Activated CD4-positive, alpha-beta T cell treated with anti-CD3 and anti-CD28 coated beads, Interleukin-2, Interleukin-6, amounts not matched to agents 100 ng/mL and 50 ng/mL, durations not matched to agents 16 hours and 8 hours (primary cell): ENCODE measurements at places on chromosomes 7 and 10.

- no peak for DNase-seq
These were observed 207.6 kb upstream of the GHITM start for GRCh38 chr10:83931669-83932068.

- DNase-seq, result no peak
These were observed 4.8 kb upstream of the LSM8 start for GRCh38 chr7:118179191-118179590.

- DNase-seq, result no peak
These were observed 9.4 kb downstream of the CNNM2 start for GRCh38 chr10:102927311-102928010.

GRCh38 chr10:86957471-86958115, at the start of gene MMRN2:
TSS of gene MMRN2 (minus strand) at chr10:86957615. CDS start at chr10:86957541, 74 bp downstream.
- no peak for DNase-seq

GRCh38 chr7:40909346-40909980, 774.7 kb downstream of the SUGCT start:
- no peak for DNase-seq

- DNase-seq, result peak; percentile 1
These were observed 158.6 kb upstream of the LYZL1 start for GRCh38 chr10:29130190-29130673.

GRCh38 chr7:1888425-1888824, 218.3 kb downstream of the ELFN1 start:
- DNase-seq, result no peak

GRCh38 chr7:134126966-134127848, at the start of gene LRGUK:
TSS of gene LRGUK (plus strand) at chr7:134127340. CDS start at chr7:134127368, 28 bp downstream.
- peak; percentile 84 for DNase-seq

GRCh38 chr7:2008101-2008935, 224.4 kb downstream of the MAD1L1 start:
- no peak for DNase-seq

GRCh38 chr7:84399661-84400060, 205.1 kb upstream of the SEMA3A start:
- no peak for DNase-seq

DNA sequence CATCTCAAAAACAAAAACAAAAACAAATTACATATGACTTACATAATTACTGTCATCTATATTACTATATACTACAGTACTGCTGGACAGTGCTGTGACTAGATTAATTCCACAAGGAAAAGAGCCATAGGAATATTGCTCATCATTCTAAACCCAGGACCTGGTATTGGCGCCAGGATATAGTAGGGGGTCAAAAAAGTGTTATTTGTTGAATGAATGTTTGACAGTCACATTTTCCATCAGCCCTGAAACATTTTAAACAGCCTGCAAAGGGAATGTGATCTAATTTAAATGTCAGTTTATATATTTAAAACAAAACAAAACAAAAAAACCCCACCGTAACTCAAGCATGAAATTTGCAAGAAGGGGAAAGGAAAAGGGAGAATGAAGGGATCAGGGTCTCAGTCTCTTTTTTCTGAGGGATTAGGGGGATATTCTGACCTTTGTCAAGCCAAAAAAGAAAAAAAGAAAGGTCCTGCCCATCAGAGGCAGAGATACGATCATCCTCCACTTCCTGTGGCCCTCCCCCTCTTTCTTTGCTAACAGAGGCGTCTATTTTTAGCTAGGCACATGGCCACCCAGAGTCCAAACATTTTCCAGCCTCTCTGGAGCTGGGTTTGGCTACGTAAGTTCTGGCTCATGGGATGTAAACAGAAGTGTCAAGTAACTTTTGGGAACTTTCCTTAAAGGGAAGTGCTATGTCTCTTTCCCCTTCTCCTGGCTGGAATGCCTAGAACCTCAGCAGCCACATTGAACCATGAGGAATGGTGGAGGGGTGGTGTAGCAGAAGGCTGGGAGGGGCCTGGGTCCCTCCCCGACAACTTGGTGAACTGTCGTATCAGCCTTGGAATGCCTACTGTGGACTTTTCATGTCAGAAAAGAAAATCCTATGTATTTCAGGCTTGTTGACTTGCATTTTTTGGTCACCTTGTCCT, 44.6 kb upstream of the DLG5 start:
- DNase-seq, result peak; percentile 15

- DNase-seq, result no peak
These were observed 21.0 kb downstream of the MPP7 start for GRCh38 chr10:28281726-28282315.

DNA sequence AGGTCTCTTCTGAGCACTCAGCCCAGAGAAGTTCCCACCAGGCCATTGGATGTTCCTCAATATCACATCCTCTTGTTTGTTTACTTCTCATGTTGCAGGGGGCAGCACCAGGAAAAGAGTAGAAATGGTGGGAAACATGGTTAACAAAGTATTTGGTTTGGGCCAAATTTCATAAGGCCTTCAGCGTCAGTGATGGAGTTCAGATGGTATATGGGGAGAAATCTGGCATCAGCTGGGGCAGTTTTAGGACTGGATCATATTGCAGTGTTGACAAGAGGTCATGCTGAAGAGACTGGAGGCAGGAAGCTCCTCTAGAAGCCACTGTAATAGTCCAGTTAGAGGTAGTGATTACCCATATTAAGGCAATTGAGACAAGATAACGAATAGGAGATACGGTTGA, 200.0 kb downstream of the WDR11 start:
- DNase-seq, result no peak

- DNase-seq, result peak; percentile 79
These were observed 25.5 kb downstream of the VOPP1 start for GRCh38 chr7:55546814-55547213.

- DNase-seq, result no peak
These were observed 135.5 kb downstream of the ALOX5 start for GRCh38 chr10:45509491-45509890.

DNA sequence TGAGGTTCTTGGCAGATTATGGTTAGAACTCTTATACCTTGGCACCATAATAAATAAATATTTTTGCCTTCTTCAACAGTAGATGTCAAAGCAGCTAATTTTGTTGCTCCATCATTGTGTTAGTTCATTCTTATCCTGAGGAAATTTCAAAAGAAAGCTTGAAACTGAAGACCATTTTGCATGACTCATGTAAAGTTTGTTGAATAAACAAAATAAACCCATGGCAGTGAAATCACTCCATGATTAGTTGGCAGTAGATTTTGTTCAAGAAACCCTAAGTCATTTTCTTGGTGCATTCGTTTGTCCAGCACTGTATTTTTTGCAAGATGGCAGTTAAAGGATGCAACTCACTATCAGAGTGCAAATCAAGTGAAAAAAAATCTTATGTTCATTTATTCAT, 91.6 kb downstream of the HECW1 start:
- DNase-seq, result no peak

DNA sequence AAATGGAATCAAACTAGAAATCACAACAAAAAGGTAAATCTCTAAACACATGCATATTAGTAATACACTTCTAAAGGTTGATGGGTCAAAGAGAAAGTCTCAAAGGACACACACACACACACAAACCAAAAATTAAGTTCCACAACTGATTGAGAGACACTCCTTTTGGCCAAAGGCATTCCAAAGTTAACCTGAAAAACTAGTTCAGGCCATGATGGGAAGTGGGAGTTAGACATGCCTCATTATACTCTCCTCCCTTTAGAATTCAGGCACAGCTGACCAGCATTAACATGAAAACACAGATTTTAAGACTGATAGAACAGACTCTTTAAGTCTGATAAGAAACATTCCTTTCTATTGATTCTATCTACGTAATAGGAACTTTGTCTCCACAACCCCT, 332.4 kb upstream of the IGFBP3 start:
- DNase-seq, result no peak

GRCh38 chr10:2592360-2593160, 474.8 kb upstream of the PFKP start:
- DNase-seq, result no peak

DNA sequence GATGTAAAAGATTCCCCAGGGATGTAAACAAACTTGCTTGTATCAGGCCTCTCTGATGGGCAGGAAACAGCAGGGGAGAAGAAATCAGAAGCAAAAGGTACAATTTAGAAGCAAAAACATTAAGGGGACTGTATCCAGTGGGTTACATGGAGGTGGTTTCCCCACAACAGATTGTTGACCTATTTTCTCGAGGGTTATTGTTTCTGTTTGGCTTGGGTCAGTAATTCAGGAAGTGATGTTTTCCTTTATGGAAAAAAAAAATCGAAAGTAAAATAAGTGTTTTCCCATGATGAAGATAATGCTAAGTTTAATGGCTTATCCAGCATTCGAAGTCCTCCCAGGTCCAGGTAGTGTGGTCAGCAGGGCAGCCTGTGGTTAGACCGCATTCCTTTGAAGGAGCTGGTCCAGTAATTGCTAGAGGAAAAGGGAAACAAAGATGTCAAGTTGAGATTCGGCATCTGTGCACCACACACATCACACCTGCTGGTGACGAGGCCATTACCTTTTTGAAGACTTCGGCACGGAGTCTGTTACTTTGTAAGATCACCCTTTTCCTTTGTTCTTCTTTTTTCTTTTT, 37.3 kb upstream of the ADAM12 start:
- no peak for DNase-seq

DNA sequence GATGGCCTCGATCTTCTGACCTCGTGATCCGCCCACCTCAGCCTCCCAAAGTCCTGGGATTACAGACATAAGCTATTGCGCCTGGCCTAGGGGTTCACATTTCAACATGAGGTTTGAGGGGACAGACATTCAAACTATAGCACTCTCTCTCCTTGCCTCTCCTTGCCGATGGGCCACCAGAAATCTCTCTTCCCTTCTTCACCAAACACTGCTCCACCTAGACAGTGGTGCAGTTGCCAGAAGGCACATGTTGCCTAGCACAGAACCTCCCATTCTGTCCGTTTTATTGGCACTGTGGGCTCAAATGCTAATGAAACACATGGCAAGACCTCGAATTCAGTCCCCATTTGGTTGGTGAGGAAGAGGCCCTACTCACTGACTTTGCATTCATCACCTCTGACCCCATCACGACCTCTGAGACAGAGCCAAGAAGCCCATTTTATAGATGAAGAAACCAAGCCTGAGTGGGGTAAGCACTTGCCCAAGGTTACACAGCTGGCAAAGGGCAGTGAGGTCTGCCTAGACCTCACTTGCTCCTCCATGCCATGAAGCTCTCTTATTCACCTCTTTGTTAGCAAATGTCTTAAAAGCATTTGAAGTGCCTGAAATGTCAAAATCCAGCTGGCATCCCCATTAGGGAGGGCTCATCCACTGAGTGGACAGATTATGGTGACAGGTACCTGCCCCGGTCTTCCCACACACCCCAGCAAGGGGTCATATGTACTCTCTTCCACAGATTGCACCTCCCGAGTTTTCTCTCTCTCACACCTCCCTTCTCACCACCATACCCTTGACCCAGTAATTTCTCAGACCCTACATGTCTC, 34.0 kb downstream of the GPRIN2 start:
- DNase-seq, result no peak

DNA sequence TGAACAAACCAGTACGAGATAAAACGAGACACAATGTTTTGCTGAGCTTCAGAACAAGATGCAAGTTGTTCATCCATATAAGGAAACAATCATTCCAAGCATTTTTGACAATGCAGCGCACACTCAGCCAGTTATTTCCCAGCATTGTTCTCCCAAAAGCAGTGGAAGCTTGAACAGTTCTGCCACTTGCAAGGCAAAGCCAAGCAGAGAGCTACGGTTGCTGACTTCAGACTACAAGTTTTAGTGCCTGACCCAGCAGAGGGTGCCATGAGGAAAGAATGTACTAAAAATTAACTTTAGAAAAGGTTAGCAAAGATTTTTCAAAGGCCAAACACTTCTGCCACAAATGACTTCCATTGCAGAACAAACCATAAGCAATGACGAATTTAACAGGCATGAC, 152.5 kb downstream of the SLC25A13 start:
- DNase-seq, result no peak

- DNase-seq, result no peak
These were observed 19.7 kb upstream of the CHST12 start for GRCh38 chr7:2383543-2384274.

DNA sequence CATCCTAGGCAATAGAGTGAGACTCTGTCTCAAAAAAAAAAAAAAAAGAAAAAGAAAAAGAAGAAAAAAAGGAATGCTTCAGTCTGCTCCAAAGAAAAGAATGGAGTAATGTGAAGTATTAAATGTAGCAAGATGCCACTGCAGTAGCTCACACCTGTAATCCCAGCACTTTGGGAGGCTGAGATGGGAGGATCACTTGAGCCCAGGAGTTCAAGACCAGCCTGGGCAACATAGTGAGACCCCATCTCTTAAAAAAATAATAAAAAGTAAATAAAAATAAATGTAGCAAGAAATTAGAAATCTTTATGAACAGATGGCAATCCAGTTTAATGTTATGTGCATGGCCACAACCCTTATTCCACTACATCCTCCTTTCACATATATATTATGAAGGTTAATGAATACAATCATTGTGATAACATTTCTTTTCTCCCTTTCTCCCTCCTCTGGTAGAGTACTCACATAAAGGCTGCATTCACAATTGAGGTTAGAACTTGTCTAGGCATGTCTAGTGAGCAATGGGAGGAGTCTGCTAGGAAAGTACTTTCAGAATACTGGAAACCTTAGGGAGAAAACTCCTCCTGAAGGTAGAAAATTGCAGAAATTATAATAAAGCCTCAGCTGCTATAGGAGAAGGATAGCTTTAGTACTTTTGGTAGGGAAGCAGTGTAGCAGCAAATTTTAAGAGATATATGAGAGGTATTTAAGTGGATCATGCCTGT, 20.4 kb downstream of the KLLN start:
- no peak for DNase-seq

DNA sequence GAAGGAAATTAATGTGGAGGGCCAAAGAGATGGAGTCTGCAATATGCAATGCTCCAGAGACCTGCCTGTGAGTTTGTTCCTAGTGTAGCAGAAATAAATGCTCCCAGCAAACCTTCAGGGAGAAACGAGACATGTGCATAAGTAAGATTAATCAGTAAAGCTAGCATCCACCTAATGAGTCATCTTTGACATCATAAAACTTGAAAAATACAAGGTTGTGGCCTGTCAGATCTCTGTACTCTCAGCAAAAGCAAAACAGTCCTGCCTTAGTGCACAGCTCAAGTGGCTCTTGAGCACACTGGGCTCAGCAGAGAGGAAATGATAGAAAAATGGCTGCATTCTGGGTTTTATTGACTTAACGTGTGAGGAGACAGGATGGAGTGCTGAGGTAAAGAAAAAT, 32.5 kb upstream of the ERCC6 start:
- no peak for DNase-seq

- DNase-seq, result no peak
These were observed 8.8 kb downstream of the ASB10 start for GRCh38 chr7:151178236-151178635.

- no peak for DNase-seq
These were observed 532.5 kb downstream of the GRM8 start for GRCh38 chr7:126720232-126720631.

DNA sequence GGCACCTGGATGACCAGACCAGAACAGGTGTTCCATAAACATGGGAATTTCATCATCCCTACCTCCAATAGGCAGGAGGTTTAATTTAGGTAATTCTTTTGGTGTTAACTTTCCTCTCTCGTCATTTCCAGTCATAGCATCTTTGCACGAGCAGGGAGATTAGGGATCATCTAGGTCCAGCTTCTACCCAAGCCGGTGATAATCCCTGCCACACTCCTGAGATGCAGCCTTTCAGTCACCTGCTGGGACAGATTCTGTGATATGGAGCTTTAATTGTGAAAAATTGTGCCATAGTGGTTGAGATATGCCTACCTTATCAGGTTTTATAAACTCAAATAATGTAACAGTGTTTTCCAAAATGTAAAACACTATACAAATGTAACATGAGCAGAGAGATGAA, 191.8 kb upstream of the AOAH start:
- DNase-seq, result no peak
